ENCODE measurements at places on chromosomes 16 and 17. TPM values are rescaled to one million over a fixed set of nuclear protein-coding genes. Genes with fewer than 3 reads are reported as not detected.
A peak's percentile ranks its signal among the peaks of the same experiment; 100 is the strongest.

- H3K4me1 ChIP-seq, result peaks cover 8% of the 10 kb centered on the region
- H3K27ac ChIP-seq, result peak within 1 kb of the TSS; percentile 89
- H3K36me3 ChIP-seq, result peaks cover 20% of the 10 kb centered on the region
- H3K4me3 ChIP-seq, result peak within 1 kb of the TSS; percentile 87
- no peaks in the 10 kb centered on the region for H3K27me3 ChIP-seq
- DNase-seq, result peak; percentile 84
Measured at GRCh38 chr17:42773290-42774035, at the start of gene VPS25. VPS25 (plus strand) TSS chr17:42773449; CDS start chr17:42773476, 27 bp downstream.

The CPHXL2 gene
- not detected for total RNA-seq

The LITAFD gene
- total RNA-seq, result not detected

The PRDM7 gene
- not detected for total RNA-seq

GRCh38 chr17:81049372-81049911 is 14.5 kb downstream of the BAIAP2 start:
- H3K4me1 ChIP-seq, result peaks cover 36% of the 10 kb centered on the region
- H3K36me3 ChIP-seq, result peaks cover 12% of the 10 kb centered on the region
- peak overlapping the region; percentile 68 for H3K4me3 ChIP-seq
- no peak for DNase-seq
- H3K27me3 ChIP-seq, result no peaks in the 10 kb centered on the region
- peak overlapping the region; percentile 98 for H3K27ac ChIP-seq

The KRTAP17-1 gene
- not detected for total RNA-seq
